ENCODE measurements at places on chromosomes 3 and 15.

GRCh38 chr3:31255007-31255581 lies 277.6 kb upstream of the STT3B start:
- DNase-seq: no peak

DNA sequence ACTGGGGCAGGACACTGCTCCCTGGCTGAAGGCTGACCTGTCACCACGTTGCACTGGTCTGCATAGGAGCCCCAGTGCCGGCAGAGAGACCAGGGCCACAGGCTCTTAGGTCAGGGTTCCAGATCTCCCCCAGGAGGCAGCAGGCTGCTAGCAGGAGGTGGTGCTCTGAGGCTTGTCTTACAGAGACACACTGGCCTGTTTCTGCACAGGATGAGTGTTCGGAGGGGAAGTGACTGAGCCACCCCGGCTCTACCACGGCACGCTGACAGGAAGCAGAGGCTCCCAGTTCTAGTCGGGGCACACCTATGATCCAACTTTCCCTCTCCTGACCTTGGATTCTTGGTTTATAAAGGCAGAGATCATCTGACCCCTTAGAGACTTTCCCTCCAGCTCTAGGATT lies 8.6 kb downstream of the FBXL22 start:
- no peak for DNase-seq

GRCh38 chr3:80283783-80284182 lies 516.0 kb upstream of the ROBO1 start:
- no peak for DNase-seq

GRCh38 chr3:106332884-106333283 lies 464.1 kb upstream of the CBLB start:
- DNase-seq: no peak

GRCh38 chr3:55658690-55659562 lies 171.8 kb upstream of the WNT5A start:
- no peak for DNase-seq

DNA sequence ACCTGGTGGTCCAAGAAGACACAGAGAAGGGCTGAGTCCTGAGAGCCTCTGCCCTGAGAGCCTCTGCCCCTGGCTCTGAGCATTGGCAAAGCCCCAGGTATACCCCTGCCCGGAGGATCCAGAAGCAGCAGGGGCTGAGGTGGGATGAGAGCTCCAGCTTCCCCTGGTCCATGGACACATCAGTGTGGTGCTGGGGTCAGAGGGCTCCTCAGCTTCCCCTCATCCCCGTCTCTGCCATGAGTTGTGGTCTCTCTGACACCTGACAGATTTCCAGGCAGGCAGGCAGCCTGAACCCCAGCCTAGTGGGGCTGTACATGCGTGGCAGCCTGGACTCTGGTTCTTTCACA lies 3.5 kb upstream of the KLF15 start:
- DNase-seq: no peak

All from DMS79 treated with DMSO at 0.1 percent for 48 hours (cell line).